Natural killer cell treated with Interleukin-12 subunit alpha and Interleukin-12 subunit beta and Interleukin-15 and Interleukin-18, amount 100 ng/mL, for 72 hours (primary cell): ENCODE measurements at places on chromosomes 3 and 15. TPM values are rescaled to one million over a fixed set of nuclear protein-coding genes. Genes with fewer than 3 reads are reported as not detected.

DNA sequence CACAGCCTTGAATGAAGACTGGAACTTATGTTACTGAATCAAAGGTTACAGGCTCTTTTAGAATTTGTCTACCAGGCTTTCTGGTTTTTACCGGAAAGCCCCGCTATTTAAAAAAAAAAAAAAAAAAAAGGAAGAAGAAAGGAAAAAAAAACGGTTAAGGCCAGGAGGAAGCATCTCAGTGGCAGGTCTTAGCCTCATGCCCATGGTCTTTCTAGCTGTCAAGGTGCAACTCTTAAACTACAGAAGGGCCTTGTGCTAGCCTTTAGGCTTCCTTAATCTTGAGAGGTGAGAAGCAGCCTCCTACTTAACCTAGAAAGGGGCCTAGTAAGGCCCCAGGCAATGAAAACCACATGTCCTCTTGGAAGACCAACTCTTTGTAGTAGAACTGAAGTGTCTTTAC, 77.5 kb downstream of the TBC1D5 start:
- no peak overlapping the region for H3K4me3 ChIP-seq

Gene MYRIP
- total RNA-seq, result not detected

- no peak for DNase-seq
- no peak within 1 kb of the TSS for H3K27ac ChIP-seq
- H3K27me3 ChIP-seq, result peaks cover 48% of the 10 kb centered on the region
- peaks cover 6% of the 10 kb centered on the region for H3K36me3 ChIP-seq
- H3K4me3 ChIP-seq, result no peak within 1 kb of the TSS
Observed at GRCh38 chr3:54122324-54123002, at the start of gene CACNA2D3. TSS of gene CACNA2D3 (plus strand) at chr3:54122552.

DNA sequence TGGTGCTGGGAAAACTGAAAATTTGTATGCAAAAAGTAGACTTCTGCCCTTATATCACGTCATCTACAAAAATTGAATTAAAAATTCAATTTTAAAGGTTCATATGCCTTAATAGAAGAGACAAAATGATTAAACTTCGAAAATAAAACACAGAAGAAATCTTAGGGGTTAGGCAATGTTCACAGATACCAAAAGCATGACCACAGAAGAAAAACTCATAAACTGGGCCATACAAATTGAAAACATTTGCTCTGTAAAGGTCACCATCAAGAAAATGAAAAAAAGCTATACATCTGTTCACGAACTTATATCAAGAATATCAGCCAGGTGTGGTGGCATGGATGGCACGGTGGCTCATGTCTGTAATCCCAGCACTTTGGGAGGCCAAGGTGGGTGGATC, 245.1 kb downstream of the PCCB start:
- no peak overlapping the region for H3K27ac ChIP-seq
- no peak for DNase-seq
- H3K27me3 ChIP-seq, result no peaks in the 10 kb centered on the region

DNA sequence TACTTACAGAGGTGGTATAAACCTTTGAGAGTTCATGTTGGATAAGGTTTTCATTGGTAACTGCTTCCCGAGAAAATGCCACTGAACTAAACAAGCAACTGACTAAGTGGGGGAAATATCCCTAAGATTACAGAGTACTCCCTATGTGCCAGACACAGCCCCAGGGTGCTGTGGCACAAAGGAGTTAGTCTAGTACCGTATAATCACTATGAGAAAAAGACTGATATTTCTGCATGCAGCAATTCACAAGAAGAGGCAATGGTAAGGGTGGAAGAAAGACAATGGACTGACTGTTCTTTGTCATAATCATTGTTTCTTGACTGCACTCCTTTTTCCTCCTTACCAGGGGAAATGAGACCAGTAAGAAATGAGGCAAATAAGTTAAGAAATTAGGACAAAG, 20.0 kb upstream of the SLC25A26 start:
- no peak overlapping the region for H3K4me3 ChIP-seq
- no peak overlapping the region for H3K27ac ChIP-seq
- peaks cover 36% of the 10 kb centered on the region for H3K27me3 ChIP-seq
- no peaks in the 10 kb centered on the region for H3K36me3 ChIP-seq
- no peak for DNase-seq
- H3K4me1 ChIP-seq, result peaks cover 24% of the 10 kb centered on the region

Gene HHATL
- total RNA-seq, result not detected

DNA sequence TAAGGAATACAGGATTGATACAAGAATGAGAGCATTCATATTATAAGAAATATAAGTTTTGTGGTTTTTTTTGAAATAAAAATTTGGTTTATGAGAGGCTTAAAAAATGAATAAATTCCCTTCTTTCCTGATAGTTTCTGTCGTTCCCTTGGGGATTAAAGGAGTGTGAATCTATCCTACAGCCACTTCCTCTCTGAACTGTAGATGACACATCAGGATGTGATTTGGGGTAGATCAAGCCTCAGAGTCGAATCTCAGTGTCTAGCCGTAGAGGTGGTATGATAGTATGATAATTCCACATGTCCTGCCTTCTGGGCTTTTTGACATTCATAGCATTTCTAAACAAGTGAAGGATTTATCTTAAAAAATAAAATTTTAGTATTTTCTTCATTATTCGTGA, 343.1 kb downstream of the LPP start:
- DNase-seq, result no peak
- peaks cover 8% of the 10 kb centered on the region for H3K36me3 ChIP-seq
- no peak overlapping the region for H3K27ac ChIP-seq
- peaks cover 30% of the 10 kb centered on the region for H3K4me1 ChIP-seq
- H3K4me3 ChIP-seq, result no peak overlapping the region

Gene TRPM1
- not detected for total RNA-seq
